GM06990 (cell line): ENCODE measurements at places on chromosomes 1 and 21.

GRCh38 chr1:116529199-116529631, 41.6 kb downstream of the CD58 start:
- no peak for DNase-seq

DNA sequence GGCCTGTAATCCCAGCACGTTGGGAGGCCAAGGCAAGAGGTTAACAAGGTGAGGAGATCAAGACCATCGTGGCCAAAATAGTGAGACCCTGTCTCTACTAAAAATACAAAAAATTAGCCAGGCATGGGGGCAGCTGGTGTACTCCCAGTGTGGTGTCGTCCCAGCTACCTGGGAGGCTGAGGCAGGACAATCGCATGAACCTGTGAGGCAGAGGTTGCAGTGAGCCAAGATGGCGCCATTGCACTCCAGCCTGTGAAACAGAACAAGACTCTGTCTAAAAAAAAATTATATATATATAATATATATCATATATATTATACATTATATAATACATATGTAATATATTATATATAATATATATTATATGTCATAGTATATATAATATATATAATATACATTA, 249.2 kb upstream of the TPTE start:
- no peak for DNase-seq

DNA sequence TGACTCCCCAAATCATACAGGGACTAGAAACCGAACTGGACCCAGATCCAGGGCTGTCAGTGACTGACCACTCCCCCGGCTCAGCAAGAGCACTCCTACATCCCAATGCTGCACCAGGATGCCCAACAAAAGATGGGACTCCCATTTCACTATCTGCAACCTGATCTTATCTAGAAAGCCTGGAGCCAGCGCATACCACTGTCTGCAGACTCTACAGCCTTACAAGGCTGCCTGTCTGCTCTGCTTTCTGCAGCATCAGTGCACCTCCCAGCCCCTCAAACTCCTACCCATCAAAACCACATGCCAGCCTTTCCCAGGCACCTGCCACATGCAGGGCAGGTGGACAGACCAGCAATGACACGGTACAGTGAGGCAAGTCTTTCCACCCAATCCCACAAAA, 52.2 kb downstream of the SSBP3 start:
- DNase-seq = no peak

DNA sequence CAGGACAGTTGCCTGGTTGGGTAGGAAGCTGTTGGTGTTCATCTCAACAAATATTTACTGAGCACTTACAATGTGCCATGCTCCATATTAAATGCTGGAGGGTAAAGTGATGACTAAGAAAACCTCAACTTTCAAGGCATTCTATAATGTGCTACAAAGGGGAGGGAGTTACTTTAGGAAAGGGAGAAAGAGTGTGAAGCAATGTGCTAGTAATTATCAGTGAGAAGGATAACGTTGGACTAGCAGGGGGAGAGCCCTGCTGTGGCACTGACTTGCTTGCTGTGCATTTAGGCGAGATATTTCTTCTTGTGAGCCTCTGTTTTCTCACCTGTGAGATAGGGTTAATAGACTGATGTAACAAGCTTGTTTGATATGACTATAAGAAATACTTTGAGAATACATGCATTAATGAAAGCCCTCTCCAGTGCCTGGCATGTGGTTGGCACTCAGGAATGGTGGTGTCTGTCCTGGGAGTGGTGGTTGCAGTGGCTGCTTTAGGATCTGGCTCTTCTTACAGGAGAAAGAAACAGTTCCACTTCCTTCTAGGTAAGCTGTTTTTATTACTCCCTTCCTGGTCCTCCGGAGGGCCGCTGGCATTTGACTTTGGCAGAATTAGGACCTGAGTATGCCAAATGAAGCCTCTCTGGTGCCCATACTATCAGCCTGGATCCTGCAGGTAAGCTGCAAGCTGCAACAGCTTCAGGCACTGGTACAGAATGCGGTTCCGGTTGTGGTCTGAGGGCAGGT, 111.1 kb upstream of the COA6 start:
- no peak for DNase-seq

- no peak for DNase-seq
Observed at GRCh38 chr1:62024690-62025089, 170.0 kb upstream of the L1TD1 start.

- no peak for DNase-seq
Observed at GRCh38 chr1:23466423-23466989, 17.5 kb downstream of the ASAP3 start.

DNA sequence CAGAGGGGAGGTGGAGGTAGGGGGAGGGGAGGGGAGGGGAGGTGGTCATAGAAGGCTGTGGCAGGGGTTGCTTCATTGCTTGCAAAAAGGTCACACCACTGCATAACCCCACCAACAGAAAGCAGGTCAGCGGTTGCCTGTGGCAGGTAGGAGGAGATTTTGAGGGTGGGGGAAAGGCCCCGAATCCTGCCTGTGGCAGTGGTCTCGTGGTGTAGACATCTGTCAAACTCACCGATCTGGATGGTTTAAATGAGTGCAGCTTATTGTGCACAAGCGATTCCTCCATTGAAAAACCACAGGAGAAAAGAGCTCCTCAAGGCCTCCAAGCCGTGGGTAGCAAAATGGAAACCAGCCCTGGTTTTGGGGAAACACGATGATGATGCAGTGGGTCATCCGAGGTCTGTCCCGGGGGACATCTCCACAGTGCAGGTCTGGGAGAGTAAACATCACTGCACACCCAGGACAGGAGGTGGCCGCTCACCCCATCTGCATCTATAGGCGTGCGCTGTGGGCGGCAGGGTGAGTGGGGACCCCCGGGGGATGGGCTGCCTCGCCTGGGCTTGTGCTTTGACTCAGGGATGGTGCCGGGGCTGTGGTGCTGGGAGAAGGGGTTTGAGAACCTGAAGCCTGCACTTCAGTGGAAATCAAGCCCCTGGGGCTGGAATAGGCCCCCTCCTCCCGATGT, 112.3 kb downstream of the CRYAA start:
- DNase-seq = no peak
